Stimulated activated CD8-positive, alpha-beta memory T cell treated with anti-CD3 and anti-CD28 coated beads, Interleukin-7, amount 100 ng/mL, for 1 hour (primary cell): ENCODE measurements at places on chromosomes 12 and 14.

DNA sequence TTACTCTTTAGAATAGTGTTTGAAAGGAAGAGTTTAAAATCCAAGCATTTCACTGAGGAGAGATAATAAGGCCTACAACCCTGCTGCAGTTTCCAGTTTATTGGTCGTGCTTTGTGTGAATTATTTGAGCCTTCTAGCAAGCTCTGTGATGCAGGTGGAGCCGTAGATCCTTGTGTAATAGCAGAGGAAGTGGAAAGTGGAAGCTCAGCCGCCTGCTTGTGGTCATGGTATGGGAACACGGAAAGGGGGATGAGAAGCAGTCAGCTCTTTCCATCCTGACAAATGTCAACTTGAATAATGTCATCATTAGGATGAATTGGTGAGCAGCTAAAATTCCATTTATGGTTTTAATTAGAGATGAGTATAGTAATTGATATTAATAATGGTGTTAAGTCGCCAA is 29.1 kb downstream of the SYNE2 start:
- DNase-seq: no peak

DNA sequence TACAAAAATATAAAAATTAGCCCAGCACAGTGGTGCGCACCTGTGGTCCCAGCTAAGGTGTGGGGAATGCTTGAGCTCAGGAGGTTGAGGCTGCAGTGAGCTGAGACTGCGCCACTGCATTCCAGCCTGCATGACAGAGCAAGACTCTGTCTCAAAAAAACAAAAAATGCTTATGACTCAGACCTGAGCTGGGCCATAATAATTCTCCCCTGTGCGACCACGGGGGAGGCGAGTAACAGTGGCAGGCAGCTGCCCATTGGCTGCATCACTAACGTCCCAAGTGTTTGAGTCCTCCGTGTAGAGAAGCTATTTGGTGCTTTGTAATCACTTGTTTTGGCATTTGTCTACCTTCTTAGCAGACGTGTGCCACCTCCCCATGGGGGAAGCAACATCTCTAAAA is 24.9 kb downstream of the PSMC1 start:
- DNase-seq: no peak

DNA sequence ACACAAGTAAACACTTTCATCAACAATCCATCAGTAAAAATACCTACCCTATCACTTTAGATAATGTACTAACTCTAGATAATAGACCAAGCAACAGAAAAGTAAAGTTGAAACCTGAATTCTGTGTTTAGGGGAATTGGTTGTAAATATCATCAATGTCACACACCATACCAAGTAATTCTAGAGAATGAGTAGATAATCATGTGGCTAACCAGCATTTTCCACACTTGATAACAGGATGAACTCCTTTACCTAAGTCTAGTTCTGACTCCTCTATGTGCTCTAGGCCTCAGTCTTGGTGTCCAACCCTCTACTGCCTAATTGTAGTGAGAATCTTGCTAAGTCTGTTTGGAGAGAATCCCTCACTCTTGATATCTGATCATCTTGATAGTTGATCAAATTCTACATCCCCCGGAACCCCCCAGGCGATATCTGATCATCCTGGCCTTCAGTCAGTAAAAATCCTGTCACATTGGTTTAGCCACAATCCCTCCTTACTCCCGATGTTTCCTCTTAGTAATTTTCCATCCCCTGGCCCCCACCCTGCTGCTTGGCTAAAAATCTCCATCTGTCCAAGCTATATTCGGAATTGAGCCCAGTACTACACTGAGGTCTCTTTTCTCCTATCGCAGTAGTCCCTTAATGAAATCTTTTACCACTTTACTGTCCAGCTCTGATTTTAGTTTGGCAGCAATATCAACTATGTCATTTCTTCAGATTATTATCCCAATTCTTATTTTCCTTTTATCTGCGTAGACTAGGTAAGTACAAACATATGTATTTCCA is 3.4 kb upstream of the SLCO1A2 start:
- no peak for DNase-seq

DNA sequence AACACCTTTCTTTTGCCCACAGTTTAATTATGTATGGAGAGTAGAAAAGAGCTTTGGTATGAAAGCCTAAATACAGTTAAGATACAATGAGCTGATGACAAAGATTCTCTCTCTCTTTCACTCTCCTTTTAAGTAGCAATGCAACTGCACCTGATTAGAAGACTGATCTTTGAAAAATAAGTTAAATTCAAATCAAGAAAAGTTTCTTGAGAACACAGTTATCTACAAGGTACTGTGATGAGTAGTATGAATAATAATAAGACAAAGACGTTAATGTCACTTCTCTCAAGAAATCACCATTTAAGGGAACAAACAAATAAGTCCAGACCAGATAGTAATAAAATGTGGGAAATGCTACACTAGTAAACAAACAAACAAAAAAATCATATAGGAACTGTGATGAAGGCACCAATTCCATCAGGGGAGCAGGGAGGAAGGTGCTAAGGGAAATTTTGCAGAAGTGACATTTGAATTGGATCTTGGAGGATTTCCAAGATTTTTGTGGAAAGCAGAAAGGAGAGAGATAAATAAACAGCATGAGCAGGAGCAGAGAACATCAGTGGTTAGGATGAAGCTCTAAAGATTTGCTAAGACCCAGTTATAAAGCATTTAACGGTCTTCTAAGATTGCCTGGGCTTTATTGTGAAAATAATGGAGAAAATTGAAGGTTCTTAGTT is 65.2 kb upstream of the STK38L start:
- no peak for DNase-seq

DNA sequence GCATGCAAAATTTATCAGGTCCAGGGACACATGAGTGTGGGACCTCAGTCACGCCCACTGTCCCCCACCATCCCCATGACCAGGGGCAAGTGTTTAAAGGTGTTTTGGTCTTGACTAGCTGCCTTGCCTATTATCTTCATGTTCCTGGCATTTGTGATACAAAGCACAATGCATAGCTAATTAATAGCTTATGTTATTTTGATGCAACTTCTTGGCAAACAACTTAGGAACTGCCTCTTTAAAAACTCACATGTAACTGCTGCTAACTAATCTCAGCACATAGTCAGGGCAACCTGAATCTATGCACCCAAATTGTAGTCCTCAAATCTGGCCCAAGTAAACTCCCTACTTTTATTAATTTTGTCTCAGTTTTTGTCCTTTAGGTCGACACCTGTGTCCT is 7.4 kb upstream of the OR6J1 start:
- DNase-seq: no peak

DNA sequence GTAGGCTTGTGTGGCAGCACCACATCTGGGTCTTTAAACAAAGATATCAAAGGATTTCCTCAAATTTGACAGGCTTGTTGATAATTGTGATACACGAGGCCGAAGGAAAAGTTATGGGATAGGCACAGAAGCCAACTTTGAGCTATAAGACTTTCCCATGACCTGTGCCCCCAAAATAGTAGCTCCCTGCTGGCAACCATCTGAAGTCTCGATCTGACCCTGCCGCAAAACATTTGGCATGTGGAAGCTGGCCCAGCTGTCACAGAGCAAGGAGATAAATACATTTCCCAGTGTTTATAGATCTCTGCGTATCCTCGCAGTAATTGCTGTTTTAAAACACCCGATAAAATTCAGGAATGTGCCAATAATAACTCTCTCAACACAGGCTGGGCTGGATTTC is 26.4 kb upstream of the RGS6 start:
- DNase-seq: no peak

GRCh38 chr12:89038831-89039512 is 313.3 kb downstream of the DUSP6 start:
- DNase-seq: no peak

DNA sequence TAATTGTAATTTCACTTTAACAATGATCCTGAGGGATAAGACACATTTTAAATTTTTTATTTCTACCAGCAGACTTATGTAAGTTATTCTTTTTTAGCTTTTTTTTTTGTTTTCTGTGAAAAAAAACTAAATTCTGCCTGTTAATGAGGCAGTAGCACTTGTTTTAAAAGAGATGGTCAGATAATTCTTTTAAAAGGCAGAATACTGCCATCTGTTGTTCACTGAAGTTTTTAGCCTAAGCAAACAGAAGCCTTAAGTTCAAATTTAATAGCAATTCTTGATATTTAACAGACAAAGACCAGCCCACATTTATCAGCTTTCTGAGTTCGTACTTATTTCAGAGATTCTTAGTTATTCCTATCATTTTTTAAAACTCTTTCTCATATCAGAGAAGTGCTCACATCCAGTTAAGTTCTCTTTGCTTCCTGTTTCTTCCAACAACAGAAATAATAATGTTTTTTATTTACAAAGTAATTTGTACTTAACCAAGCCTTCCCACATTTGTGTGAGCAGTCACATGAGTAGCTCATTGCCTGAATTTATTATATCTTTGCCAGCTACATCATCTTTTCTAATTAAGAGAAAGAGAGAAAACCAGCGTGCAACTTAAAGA is 93.4 kb upstream of the SLCO1C1 start:
- no peak for DNase-seq

GRCh38 chr14:96400495-96400894 is 8.6 kb downstream of the AK7 start:
- no peak for DNase-seq

- DNase-seq: no peak
Measured at GRCh38 chr14:23432946-23433345, 2.5 kb downstream of the MYH7 start.

- no peak for DNase-seq
Measured at GRCh38 chr14:94113490-94113889, 3.0 kb downstream of the IFI27 start.

GRCh38 chr12:124412646-124413015 is 117.7 kb downstream of the RFLNA start:
- DNase-seq: no peak

GRCh38 chr14:75406102-75406501 is 21.7 kb upstream of the JDP2 start:
- no peak for DNase-seq

DNA sequence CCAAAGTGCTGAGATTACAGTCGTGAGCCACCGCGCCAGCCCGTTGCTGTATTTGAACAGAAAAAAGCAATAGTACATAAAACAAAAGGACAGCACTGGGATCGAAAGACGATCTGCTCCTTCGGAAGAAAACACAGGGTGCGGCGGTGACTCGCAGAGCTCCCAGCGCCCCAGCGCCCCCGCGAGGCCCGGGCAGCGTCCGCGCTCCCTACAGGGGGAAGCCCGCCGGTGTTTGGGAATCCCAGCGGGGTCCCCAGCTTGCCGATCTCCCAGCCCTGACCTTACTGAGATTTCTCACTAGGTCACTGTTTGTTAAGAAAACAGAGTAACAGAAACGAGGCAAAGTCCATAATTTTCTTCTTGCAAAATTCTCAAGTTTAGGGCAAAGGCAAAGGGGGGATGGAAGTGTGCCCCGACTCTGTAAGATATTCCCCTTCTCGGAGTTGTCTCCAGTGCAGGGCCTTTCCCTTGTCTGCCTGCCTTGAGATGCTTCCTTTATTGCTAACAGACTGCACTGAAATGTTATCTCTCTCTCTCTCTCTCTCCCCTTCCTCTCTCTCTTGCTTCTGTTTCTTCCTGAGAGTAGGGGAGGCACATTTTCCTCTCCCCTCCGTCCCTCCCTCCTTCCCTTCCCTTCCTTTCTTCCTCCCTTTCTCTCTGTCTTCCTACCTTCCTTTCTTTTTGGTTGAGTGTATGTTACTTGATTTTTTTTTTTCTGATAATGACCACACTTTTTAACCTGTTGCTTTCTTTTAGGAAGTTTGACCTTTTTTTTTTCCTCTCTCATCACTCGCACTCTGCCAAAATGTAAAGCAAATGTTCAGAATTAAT is 91.9 kb downstream of the TMEM30B start:
- DNase-seq: no peak

DNA sequence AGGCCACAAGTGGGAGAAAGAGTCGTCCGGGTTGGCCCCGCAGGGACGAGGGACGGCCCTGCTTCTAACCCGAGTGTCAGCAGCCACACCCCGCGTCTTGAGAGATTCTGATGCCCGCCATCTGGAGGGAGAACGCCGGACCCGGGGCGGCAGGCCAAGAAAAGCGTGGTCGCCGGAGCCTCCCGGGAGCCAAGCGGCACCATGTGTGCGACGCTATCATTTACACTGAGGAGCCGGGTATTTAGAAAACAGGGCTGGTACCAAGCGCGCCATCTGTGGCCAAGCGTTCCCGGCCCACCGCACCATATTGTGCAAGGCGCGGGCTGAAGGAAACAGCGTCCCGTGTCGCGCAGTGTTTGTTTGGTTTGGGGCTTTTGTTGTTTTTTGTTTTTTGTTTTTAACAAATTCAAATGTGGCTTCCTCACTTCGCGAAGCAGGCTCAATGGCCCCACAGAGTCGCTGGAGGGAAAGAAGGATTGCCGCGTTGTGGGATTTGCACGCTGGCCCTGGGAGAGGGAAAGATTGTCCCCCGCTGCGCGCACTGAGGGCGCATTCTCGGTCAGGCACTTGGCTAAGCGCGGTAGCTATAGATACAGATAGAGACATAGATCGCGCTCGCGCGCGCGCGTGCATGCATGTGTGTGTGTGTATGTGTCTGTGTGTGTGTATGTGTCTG is 153.8 kb downstream of the BCL11B start:
- no peak for DNase-seq

DNA sequence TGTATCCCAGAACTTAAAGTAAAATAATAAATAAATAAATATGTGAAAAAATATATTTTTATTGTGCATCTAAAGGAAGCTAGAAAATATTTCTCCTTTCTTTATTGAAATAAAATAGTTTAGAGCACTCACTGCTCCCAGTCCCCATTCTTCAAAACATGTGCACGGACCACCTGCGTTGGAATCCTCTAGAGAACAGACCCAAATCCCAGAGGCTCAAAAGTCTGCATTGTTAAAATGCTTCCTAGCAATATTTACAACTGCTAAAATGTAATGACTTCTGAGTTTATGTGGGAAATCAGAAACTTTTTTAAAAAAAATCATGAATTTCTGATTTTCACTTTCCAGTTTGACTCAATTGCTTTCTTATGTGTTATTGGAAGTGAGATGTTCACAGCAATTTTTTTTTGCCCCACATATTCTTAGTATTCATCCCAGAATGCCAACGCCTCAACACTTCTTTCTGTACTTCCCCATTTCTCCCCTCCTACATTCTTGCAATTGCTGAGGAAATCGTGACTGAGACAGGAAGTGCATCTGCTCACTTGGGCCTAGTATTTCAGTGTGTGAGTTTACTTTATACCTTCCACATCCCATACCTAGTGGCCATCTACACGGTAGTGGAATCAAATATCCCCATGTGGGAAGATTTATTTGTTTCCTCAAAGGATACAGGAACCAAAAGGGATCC is 116.0 kb upstream of the FLRT2 start:
- no peak for DNase-seq

- no peak for DNase-seq
Measured at GRCh38 chr14:55458800-55459515, 18.5 kb upstream of the TBPL2 start.
